Activated CD4-positive, CD25-positive, alpha-beta regulatory T cell treated with anti-CD3 and anti-CD28 coated beads, Interleukin-2, amount 50 U/mL, for 16 hours (primary cell): ENCODE measurements at places on chromosomes 6 and 20.

- no peak for DNase-seq
Observed at GRCh38 chr20:4119854-4120209, 104.5 kb upstream of the RNF24 start.

DNA sequence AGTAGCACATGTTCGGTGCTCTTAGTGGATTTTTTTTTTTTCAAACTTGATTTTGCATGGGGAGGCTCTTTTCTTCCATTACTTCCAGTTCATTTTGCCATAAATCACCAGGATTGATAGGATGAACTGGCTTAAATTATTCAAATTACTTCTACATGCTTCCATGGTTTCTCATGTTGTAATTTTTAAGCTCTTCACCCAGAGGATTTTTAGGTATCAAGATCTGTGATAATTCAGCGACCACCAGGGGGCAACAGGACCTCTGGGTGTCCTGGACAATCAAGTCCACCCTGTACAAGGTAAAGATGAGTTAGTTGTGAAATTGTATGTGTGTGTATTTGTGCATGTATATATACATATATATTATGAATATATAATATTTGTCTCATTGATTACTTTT lies 4.2 kb upstream of the EPHA7 start:
- no peak for DNase-seq

DNA sequence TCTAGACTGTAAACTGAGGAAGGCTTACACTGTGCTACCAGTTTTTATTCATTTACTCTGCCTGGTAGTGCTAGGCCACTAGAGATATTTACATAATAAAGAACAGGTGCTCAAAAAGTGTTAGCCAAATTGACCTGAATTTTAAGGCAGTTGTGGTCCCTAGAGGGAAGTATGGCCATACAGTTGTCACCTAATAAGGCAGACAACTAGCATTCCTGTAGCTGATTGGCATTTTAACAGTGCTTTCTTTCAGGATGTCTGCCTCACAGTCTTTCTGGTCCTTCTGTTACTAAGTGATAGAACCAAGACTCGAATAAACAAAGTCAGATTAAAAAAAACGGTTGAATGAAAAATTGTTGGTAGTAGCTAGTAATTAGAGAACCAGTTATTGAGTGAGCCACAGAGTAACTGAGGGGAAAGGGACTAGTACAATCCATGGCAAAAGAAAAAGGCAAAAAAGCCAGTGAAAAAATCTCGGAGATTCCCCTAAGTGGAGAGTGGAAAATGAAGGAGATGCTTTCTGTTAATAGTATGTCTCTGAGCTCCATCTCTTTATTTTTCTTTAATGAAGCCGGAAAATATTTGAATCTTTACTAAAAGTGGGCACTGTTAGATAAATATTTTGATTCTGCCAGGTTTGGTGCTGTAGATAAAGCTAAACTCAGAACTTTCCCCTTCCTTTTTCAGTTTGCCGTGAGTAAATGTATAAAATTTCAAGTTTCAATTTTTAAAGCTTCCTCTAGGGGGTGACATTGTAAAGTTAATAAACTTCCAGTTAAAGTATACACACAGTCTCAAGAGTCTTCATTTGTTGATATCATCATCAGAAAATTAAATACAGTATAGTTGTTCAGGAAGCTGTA lies 9.1 kb downstream of the VTA1 start:
- DNase-seq, result no peak

DNA sequence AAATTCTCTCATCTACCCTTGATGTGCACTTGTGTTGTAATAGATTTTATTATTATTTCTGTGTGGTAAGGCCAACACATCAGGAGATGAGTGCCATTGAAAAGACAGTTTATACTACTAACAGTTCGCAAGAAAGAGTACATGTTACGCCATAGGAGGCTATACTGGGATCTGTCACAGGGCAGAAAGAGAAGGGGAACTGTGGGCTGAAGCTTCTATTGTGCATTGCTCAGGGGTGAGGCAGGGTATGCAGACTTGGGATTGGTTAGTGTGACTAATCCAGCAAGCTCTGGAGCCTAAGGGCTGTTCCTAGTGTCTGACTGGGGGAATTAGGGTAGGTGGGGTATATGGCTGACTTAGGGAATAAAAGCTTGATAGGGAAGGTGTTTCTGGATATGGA lies 50.9 kb downstream of the GPR63 start:
- no peak for DNase-seq

DNA sequence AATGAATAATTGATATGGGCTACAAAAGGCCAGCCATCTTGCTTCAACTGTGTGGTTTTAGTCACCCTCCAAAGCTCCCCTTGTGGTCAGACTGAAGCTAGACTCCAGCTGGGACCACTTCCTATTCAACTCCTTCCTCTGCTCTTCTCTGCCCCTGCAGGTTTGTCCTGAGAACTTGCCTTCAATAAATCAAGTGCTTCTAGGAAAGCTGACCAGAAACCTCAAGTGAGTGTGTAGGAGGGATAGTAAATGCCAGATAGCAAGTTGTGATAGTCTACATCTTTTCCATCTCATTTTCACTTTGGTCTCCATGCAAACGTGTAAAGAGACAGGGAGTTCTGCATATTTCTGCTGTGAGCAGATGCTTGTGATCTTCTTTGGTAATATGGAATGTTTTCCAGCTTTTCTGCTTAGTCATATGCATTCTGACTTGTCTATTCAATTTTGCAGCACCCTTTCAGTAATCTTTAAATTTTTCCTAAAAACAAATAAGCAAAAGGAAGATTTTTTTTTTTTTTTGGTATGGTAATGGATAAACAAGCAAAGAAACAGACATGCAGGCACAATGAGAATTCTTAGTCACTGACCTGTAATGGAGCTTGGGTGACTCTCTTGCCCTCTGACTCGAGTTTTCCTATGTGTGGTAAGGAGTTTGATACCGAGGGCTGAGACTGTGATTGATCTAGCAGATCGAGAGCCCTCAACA lies 201.3 kb upstream of the BTBD3 start:
- no peak for DNase-seq

GRCh38 chr6:92377137-92377536 lies 1042.2 kb downstream of the EPHA7 start:
- no peak for DNase-seq

GRCh38 chr6:154230910-154231595 lies 125.5 kb downstream of the IPCEF1 start:
- no peak for DNase-seq

- DNase-seq, result no peak
Observed at GRCh38 chr6:18413381-18413780, 26.2 kb downstream of the RNF144B start.

GRCh38 chr20:23059846-23060245 lies 10.4 kb upstream of the THBD start:
- no peak for DNase-seq

- DNase-seq, result no peak
Observed at GRCh38 chr6:73691512-73691911, 4.5 kb upstream of the CD109 start.

DNA sequence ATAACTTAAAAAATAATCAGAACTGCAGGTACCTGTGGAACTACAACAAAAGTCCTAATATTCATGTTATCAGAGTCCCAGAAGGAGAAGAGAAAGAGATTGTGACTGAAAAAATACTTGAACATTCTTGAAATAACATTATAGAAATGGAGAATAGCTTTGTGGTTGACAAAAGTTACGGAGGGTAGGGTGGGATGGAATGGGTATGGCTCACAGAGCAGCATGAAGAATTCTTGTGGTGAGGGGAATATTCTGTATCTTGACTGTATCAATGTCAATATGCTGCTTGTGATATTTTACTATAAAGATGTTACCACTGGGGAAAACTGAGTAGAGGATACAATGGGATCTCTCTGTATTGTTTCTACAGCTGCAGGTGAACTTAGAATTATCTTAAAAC lies 122.5 kb downstream of the DST start:
- DNase-seq, result no peak

GRCh38 chr6:36335465-36336207 lies 1.1 kb downstream of the BNIP5 start:
- DNase-seq, result no peak

DNA sequence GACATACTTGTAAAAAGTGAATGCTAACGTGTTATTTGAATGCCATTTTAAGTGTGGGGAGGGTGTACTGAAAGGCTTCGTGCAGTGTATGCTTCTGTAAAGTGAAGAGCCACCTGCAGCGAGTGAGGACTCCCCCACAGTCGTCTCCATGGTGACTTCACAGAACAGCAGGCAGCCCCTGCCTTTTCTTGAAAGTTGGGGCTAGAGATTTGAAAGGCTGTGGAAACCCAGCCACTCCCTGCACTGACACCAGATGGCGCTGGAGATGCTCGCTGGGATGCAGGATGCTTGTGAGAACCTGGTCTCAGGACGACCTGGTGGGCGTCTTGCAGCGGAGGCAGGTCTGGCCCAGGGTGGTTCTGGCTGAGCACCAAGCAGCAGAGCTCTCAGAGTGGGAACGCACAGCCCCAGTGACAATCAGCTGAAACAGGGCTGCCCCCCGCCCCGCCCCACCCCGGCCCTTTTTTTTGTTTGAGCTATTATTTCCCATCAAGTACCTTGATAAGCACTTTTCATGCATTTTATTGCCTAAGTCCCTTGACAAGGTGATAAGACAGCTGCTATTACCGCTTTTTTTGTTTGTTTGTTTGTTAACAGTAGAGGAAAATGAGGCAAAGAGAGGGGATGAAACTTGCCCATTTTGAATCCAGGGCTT lies 150.3 kb downstream of the SYCP2 start:
- no peak for DNase-seq

GRCh38 chr6:1321738-1322137 lies 9.8 kb downstream of the FOXQ1 start:
- DNase-seq, result no peak

DNA sequence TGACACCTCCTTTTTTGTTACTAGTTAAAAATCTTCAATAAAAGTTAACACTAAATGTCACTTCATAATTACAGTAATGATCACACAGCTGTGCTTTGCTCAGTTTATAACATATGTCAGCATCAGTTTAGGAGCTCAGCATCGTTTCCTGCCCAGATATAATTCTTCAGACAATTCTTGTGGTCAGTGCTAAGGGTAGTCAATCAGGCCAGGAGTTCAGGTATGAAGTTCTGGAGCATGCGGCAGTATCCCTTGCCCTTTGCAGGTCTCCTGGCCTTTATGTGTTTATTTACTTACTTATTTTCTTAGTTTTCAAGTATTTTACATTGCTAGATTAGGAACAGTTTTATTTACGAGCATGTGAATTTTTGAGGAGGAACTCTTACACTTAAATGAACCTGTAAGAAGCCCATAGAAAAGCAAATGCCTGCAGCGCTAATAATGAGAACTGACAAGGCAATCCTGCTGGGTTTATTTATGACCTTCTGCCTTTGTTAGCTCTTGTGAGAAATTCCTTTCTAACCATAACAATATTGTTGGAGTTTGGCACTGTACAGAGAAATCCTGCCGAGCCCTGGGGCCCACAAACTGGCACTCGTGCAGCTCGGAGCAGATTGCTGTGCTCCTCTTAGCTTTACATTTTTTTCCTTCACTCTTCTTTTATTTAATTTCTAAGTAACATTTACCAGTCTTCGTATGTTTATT lies 252.8 kb downstream of the TMEM242 start:
- no peak for DNase-seq

- DNase-seq, result no peak
Observed at GRCh38 chr6:43570876-43571441, 4.9 kb downstream of the XPO5 start.

- DNase-seq, result no peak
Observed at GRCh38 chr20:689348-689747, 13.7 kb upstream of the SCRT2 start.

GRCh38 chr20:57810511-57811373 lies 100.9 kb upstream of the PMEPA1 start:
- no peak for DNase-seq

DNA sequence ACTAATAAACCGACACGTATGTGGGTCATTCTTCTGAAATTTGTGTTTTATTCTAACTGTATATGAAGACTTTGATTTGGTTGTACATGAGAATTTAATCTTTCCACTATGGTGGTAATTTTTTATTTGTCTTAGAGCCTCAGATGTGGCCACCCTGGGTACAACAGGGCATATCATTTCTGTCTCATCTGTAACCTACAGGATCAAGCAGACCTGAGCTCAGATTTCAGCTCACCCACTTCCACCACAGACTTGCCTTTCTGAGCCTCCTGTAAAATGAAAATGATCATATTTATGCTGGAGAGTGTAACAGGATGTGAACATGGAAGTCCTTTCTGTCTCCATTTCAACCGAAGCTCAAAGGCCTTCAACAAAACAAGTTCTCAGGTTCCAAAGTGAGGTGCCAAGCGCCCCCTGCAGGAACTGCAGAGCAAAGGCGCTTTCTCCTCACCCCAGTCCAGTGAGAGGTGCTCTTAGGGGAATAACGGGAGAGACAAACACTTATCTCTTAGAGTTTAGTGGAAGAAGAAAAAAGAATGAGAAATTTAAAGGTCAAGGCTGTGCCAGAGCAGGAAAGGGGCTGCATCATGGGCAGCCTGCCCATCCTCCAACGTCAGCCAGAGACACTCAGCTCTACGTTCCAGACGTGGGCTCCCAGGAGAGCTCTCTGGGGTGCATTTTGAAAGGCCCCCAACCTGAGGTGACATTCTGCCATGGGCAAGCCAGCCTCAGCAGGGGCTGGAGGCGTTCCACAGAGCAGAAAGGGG lies 23.0 kb upstream of the CD24 start:
- peak; percentile 4 for DNase-seq

DNA sequence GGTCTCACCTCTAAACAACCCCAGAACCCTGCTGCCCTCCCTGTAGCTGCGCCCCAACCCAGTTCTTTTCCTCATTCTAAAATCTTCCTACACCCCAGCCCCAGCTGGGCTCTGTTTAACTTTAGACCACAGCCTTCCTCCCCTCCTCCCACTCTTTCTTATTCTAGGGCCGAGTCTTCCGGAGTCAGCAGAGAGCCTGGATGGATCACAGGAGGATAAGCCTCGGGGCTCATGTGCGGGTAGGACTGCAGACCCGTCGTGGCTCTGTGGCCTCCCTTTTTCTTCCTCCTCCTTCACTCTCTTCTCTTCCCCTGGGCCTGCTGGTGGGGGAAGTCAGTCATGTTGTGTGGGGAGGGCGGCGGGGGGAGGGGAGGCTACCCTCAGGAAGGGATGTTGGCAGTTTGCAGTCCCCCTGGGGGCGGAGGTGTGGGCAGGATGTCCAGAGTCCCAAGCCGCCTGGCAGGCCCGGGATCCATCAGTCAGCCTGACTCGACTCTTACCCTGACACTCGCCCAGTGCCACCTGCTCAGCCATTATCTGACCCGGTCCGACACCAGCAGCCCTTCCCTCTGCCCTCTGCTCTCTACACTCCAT lies 8.1 kb downstream of the CAPN11 start:
- DNase-seq, result no peak

DNA sequence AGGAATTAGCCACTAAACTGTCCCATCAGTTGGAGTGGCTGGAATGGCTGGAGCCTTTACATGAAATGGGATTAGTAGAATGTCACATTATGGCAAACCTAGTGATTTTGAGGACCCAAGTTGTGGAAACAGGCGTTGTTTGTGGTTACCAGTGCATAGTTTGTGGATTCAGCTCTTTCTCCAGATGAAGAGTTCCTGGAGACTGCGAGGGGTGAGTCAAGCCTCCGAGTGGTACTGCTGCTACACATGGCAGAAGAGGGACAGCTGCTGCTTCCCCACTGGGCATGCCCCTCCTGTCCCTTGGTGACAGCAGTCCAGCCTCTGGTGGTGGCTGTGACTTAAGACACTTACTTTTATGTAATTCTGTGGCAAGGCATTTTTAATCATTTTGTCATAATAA lies 94.2 kb upstream of the SCP2D1 start:
- no peak for DNase-seq
